Ammon's horn (tissue), 1 donor: ENCODE measurements at places on chromosomes 5 and 9.

- no peak for DNase-seq
These were observed 661.5 kb downstream of the TLE4 start for GRCh38 chr9:80233102-80233843.

DNA sequence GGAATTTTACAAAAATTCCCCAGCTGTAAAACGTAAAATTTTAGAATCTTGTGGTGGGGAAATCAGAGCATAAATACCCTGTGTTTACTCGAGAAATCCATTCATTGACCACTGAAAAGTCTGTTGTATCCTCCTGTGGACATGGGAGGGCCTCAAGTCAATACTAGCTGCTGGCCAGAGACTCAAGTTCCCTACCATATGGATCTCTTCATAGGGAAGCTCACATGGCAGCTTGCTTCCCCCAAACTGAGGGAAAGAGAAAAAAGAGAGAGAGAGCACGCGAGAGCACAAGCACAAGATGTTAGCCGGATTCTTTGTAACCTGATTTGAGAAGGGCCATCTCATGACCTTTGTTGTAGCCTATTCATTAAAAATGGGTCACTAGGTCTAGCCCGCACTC lies 591.9 kb downstream of the LRRC70 start:
- DNase-seq: no peak

GRCh38 chr9:6787793-6788161 lies 30.0 kb downstream of the KDM4C start:
- DNase-seq: no peak

DNA sequence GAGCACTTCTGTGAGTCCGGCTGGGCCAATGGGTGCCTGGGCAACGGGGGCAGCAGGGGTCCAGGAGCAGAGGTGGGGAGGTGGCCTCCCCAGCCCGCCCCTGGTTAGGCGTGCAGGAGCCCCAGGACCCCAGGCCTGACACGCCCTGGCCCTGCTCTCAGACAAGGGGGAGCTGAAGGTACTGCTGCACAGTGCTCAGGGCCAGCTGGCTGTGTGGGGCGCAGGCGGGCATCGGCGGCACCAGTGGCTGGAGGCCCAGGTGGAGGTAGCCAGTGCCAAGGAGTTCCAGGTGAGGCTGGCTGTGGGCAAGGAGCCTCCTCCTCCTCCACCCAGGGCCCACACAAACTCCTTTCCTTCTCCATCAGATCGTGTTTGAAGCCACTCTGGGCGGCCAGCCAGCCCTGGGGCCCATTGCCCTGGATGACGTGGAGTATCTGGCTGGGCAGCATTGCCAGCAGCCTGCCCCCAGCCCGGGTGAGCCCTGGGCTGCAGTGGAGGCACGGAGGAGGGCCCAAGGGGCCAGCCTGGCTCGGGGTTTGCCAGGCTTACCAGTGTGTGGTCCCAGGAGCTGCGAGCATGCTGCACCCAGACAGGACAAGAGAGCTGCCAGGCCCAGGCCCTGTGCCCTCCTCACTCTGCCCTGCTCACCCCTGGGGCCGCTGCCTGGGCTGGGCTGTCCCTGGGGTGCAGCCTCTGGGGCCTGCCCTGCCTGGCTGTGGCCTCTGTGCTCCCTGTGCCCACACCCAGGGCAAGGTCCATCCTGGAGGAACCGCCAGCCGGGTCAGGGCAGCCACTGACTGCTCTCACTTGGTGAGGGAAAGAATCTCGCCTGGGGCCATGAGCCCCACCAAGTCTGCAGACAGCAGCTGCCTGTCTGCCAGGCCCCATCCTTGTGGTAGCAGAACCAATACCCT lies 7.0 kb downstream of the MAMDC4 start:
- DNase-seq: peak; percentile 72

DNA sequence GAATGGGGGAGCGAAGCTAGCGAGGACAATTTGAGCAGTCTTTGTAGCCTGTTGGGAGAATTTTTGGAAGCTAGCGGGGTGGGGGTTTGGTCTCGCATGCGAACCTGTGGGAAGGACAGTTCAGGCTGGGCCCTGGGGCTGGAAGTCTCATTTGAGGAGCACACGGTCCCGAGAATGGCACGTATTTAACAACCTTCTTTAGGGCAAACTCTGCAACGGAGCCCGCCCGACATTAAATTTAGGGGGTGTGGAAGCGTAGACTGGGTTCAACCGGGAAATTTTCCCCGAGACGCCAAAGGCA lies 35.2 kb upstream of the NFIB start:
- DNase-seq: peak; percentile 29

- no peak for DNase-seq
These were observed 67.0 kb downstream of the HAPLN1 start for GRCh38 chr5:83653669-83654068.

DNA sequence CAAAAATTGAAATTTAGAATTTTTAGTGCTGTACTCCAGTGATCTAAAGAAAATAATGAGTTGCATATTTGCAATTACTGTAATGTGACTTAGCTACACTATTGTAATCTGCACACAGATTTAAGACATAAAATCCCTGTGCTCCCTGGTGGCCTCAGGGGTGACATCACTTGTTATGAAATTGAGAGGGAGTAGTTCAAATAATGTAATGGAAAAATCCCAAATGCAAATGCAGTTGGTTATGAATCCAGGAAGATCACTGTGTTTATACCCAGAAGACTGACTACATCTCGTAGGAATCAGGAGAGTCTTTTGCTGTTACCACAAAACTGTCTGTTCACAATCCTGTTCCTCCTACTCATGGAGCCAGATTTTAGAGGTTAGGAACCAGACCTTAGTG lies 178.7 kb upstream of the FBXL17 start:
- no peak for DNase-seq

DNA sequence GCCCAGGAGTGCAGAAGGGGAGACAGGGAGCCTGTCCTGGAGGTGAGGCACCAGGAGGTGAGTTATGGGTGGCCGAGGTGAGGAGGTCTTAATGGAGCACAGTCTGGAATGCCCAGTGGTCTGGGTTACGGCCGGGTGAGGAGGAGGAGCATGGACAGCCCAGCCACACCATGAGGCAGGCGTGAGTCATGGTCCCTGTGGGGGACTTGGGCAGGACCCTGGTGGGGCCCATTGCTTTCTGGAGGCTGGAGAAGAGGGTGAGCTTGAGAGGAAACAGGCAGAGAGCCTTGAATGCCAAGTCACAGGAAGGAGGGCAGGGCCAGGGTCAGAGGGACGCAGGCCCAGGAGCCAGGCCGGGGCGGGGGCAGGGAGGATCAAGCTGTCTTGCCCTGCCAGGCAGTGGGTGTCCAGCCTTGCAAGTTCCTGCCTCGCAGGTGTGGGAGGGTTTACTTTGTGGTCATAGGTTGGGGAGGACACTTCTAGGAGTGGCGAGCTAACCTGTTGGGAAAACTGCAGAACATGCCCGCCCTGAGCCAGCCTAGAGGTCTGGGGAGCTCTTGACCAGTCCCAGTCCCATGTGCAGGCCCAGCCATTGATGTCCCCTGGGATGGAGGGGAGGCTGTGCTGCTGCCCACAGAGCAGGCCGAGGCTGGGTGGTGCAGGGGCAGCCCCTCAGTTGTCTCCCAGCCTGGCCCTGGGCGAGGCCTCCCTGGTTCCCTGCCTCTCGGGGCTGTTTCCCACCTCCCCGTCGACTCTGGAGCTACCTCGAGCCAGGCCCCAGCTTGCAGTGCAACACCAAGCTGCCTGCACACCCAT lies 2.8 kb downstream of the CACNA1B start:
- DNase-seq: no peak

DNA sequence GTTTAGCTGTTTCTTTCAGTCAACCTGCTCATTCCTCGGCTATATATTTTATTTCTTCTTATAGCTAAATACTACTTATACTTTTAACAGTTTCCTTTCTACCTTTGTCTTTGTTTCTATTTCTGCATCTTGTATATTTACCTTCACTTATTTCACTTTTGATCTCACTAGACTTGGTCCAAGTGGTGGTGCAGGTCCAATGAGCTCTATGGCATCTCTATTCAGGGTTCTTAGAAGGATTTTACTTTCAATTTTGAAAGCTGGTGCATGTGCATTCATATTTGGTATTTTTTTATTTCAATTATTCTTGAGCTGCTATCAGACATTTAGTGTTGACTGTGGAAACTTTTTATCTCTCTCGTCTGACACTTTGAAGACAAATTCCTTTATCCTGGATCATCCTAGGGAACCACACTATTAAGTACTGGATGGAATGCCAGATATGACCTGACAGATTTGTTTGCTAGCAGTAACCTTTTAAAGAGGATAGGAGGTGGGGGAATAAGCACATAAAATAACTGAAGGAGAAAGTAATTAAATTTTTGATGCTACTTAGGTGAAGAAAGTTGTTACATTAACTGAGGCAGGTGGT lies 123.1 kb upstream of the PJA2 start:
- DNase-seq: no peak

DNA sequence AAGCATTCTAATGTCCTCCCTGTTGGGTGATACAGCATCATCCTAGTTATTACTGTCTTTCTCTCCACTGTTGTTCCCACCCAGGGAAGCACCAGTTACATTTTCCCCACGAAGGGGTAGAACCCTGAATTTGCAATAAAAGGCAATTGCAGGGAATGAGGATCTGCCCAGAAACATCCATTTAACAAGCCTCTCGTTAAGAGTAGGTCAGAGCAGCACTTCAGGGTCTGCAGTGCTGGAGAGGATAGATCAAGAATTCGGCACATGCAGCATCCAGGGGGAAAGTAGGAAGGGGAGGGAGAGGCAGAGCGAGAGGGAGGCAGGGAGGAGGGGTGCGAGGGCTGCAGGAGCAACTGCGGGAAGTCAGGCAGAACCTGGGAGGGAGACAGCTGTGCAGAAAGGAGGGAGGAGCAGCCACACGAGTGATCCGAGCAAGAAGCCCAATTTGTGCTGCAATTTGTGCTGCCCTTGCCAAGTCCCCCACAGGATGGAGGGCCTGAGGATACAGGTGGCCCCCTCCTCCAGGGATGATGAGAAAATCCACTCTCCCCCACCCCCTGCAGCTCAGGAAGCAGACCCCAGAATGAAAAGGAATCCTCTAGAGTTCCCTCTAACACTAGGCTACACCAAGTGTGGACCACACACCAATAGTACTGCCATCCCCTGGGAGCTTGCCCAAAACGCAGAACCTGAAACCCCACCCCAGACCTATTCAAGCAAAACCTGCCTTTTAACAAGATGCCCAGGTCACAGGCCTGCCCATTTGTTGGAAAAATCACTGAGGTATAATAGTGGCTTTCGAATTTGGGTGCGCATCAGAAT lies 62.2 kb downstream of the EPB41L4B start:
- no peak for DNase-seq

DNA sequence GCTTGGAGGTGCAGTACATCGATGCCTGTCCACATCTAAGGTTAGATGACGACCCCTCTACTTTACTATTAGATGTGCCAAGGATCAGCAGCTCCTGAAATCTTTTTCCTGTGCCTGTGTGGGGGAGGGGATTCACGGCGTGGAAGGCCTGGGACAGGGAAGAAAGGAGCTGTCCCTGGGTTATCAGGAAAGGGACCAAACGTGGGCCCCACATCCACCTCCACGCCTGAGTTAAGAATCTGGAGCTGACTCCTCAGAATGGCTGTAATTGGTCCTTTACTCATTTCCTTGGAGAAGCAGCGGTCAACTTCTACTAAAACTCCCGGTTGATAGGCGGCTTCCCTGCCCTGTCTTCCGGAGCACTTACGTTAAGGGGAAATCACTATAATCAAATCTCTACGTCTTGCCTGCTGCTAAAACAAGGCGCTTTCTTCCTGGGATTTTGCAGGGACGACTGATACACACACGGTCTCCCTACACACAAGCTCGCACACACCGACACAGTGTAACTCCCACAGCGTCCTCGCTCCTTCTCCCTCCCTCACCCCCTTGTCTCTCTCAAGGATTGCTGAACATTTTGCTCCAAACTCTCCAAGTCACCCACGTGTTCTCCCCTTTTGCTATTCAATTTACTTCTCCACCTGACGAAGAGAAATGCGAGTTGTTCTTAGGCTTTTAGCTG lies 1.4 kb downstream of the PDE4D start:
- DNase-seq: peak; percentile 31

DNA sequence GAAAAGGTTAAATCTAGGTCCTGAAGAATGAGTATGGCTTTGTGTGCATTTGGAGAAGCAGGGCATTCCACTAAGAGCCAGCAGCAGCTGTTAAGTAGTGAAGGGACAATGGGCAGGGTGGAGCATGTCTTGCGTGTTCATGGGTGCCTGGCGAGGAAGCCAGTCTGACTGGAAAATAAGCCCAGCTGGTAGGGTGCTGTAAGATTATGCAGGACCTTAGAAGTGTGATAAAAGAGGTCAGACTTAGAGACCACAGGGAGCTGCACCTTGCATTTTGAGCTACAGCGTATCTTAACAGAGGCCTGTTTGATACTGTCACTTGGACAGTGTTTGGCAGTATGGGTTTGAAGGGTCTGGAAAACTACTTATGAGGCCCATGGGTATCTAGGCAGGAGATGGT lies 131.7 kb upstream of the ELL2 start:
- no peak for DNase-seq
